Stimulated activated CD4-positive, alpha-beta T cell treated with anti-CD3 and anti-CD28 coated beads, Interleukin-1b, Interleukin-23, amount 100 ng/mL, for 48 hours (primary cell): ENCODE measurements at places on chromosomes 1 and 21.

DNA sequence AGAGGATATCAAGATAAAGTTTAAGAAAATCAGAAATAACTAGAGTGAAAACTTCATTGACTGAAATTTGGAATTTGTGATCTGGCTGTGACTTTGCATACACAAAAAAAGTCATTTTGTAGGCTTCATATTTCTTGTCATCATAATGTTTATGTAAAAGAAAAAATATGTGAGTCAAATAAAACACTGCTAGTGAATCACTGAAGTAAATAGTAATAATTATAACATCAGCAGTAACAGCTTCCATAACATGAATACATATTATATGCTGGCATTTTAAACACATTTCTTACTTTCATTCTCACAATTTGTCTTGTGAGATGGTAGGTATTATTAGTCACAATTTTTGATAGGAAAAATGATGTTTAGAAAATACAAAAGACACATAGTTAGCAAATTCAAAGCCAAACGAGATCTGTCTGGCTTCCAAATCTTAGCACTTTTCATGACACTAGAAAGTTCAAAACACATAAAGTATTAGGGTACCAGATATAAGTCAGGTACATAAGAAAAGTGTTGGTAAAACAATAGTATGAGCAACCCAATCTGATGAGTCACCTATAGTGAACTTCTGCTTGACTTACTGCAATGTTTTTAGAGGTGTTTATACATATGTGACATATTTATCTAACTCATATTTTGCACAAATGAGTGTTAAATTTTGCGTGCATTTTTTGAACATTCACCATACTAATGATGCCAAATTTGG, 241.0 kb upstream of the SNX7 start:
- DNase-seq: no peak

DNA sequence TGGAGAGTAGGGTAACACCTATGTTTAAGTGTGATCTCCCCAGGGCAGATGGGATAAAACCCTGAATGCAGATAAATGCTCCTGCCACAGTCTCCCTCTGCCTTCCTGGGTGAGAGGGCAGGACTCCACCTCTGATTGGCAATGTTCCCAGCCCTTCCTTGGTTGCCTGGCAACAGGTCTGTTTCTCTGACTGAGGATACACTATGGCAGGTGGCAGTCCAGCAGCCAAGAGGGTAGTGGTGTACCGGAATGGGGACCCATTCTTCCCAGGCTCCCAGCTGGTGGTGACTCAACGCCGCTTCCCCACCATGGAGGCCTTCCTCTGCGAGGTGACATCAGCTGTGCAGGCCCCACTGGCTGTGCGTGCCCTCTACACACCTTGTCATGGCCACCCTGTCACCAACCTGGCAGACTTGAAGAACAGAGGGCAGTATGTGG, at the start of gene DCDC2B:
Gene DCDC2B (plus strand): TSS at position 199 of the 438 bp plus-strand sequence. CDS start 5 bp downstream, at position 204.
- DNase-seq: no peak

GRCh38 chr1:15283526-15283925, 36.5 kb downstream of the FHAD1 start:
- DNase-seq: no peak

GRCh38 chr1:79519084-79519760, 512.7 kb upstream of the ADGRL4 start:
- no peak for DNase-seq

- no peak for DNase-seq
Measured at GRCh38 chr1:174167265-174167803, 8.0 kb downstream of the RABGAP1L start.

- DNase-seq: no peak
Measured at GRCh38 chr21:45834821-45835293, 146.7 kb upstream of the COL6A1 start.

DNA sequence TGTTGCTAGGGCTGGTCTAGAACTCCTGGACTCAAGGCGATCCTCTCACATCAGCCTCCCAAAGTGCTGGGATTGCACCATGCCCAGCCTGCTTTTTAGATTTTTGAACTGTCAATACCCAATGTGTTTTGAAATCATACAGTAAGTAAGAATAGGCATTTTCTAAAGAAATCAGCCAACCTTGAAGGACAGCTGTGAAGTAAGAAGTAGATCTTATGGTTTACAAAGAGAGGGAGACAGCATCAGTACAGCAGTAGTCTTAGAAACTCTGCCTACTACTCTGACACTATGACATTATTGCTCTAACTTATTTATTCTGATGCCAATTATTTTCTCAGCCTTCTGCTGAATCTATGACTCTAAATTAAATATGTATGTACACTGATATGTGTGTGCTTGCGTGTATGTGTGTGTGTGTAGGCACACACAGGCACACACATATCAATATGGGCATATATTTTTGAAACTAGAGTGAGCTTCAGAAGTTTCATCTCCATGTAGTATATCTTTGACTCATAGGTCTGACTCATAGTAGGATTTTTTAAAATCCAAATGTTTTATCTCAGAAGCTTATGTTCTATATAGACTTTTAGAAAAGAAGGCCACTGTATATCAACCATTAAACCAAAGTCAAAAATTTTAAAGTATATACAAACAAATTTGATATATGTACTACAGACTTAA, 140.4 kb downstream of the COL24A1 start:
- DNase-seq: no peak

- DNase-seq: no peak
Measured at GRCh38 chr21:41825216-41825615, 53.9 kb downstream of the PRDM15 start.

GRCh38 chr1:39216771-39217170, 12.3 kb downstream of the MACF1 start:
- DNase-seq: no peak

DNA sequence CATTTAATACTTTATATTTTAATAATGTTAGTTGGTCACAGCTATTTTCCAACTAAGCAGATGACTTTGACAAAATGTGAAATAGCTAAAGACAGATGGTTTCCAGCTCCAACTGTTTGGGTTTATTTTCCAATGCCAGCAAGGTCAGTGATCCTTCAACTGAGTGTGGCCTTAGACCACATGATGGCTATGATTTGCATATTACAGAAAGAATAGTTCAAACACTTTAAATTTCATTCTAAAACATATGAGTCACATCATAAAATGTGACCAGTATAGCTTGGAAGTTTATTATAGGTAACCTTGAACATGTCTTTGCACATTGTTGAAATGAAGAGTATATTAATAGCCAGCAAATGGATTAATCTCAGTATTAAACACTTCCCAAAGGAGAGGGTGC, 454.0 kb upstream of the C1orf87 start:
- no peak for DNase-seq

- no peak for DNase-seq
Measured at GRCh38 chr1:43513471-43514173, 17.1 kb upstream of the PTPRF start.

- DNase-seq: no peak
Measured at GRCh38 chr1:4699376-4700301, 45.2 kb downstream of the AJAP1 start.
